ENCODE measurements at places on chromosomes 6 and 20.

DNA sequence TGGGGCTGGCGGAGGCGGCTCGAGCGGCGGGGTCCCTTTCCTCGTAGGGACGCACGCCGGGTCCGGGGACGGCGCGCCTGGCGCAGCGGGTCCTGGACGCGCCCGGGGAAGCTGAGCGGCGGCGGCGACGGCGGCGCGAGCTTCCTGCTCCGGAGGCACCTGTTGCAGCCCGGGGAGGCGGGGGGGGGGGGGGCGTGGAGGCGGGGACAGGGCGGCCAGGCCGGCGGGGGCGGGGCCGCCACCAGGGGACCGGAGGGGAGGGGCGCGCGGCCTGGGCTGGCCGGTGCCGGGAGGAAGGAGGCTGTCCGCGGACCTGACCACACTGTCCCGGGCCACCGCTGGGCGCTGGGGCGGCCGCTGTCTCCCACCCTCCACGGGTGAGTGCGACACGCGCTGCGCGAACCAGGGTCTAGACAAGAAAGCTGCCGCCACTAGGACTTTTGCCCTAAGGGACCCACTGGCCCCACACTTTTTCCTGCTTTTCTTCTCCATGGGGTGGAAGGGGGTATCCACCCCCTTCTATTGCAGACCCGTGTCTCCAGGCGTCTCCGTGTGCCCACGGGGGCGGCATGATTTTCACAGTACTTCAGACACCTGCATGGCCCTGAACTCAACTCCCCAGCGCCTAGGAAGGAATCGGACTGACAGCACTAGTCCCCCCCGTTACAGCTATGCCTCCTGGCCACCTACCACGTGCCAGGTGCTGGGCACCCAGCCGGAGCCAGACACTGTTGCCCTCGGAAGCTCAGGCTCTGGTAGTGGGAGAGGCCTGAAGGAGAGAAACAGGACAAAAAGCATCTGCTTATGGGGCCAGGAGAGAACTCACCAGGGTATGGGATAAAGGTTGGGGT lies at the start of gene NFATC2:
Gene NFATC2, minus strand, starts transcription at position 149 of the 851 bp plus-strand sequence. CDS start 220 bp downstream, outside the sequence.
- DNase-seq, result no peak

- DNase-seq, result no peak
Observed at GRCh38 chr6:162203287-162203686, 524.3 kb downstream of the PRKN start.

- no peak for DNase-seq
Observed at GRCh38 chr6:12748411-12748810, 31.8 kb downstream of the PHACTR1 start.

DNA sequence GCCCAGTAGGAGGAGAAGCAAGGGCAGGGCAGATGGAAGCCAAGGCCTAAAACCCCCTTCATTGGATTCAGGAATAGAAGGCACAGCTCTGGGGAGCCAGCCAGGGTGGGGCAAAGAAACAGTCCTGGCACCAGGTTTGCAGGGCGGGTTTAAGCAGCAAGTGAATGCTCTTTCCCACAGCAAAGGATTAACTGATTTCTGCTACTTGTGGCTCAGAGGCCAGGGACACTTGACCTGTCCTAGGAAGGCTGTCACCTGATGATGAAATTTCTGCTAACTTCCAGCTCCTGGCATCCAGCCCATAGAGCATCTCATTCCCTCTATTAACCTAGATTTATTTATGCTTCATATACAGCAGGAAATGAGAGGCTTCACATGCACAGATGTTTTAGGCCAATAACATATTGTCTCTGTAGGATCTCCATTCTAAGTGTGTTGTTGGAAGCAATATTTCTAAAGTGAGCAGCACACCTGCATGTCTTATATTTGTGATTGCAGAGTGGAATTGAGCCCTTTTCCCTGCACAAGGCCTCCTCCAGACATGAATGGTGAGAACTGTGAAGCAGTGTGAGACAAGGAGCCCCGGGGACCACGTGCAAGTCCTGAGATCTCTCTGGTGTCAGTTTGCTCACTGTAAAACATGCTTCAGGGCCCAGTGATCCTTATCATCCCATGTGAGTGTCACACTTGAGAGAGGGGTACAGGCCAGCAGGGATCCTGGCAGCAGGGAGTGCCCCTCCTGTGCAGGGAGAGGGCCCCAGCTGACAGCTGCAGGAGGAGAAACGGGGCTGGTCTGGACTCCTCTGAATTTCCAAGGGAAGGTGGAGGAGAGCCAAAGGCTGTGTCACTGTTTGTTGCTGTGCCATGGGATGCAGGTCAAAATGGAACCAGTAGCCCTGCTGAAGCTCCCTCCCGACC lies 41.1 kb upstream of the CST5 start:
- DNase-seq, result peak; percentile 90

- no peak for DNase-seq
Observed at GRCh38 chr6:44247338-44248302, 719 bp downstream of the HSP90AB1 start.

- no peak for DNase-seq
Observed at GRCh38 chr6:156598071-156598854, 178.9 kb upstream of the ARID1B start.

- no peak for DNase-seq
Observed at GRCh38 chr6:70531133-70531532, 35.6 kb upstream of the SDHAF4 start.

DNA sequence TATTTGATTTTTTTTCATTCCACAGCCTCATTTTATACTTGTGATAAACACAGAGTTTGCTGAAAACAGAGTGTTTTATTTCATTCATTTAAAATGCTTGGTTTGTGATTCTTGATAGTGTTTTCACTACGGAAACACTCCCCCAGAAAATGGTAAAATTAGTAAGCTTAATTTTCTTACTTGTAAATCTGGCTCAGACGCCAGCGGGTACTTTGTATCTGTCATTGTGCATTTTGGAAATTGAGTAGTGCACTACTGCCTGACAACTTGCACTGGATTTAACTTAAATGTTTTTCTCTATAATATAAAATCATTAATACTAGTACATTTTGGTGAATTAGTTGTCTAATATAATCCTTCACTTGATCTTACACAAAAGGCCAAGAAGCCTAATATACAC lies 37.0 kb upstream of the HINT3 start:
- DNase-seq, result no peak

DNA sequence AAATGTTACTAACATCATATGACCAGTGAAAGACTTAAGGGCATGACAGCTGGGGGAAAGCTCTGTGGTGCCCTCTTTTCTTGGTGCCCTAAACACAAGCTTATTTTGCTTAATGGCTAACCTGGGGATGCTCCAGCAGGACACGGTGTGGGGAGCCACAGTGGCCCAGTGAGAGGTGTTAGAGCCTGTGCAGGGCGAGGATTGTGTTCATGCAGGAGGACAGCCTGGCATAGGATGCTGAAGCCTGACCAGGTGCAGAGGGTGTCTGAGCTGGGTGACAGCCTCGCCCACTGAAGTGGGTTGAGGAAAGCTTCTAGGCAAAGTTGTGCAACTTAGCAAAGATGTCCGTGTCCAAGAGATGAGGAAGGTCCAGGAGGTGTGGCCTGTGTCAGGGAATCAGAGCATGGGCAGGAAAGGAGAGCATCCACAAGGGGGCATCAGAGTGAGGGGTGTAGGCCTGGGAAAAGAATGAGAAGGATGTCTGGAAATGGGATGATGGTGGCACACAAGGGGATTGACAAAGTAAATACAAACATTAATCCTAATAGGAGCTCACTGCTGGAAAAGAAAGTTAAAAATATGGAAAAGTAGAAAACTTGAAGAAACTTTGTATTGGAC lies 33.9 kb downstream of the SLC17A4 start:
- no peak for DNase-seq

DNA sequence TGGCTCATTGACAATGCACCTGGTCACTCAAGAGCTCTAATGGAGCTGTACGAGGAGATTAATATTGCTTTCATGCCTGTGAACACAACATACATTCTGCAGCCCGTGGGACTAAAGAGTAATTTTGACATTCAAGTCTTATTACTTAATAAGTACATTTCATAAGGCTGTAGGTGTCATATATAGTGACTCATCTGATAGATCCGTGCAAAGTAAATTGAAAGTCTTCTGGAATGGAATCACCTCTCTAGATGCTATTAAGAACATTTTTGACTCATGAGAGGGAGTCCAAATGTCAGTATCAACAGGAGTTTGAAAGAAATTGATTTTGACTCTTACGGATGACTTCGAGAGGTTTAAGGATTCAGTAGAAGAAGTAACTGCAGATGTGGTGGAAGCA lies 267.9 kb downstream of the CLVS2 start:
- DNase-seq, result no peak

DNA sequence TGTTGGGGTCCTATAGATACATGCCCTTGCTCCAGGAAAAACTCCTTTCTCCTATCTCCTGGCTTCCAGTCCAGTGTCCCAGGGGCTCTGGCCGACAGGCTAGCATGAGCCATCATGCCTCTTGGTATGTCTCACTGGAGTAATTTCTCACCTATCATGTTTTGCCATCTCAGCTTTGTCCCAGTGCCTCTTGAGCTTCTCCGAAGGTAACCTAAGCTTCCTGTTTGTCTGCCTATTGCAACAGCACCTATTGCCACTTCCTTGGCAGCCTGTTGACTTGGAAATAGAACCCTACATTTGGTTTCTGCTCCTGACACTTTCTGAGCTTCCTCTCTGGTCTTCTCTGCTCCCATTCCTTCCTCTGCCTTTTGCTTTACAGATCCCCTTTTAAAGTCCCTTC lies 197.7 kb downstream of the KCNQ5 start:
- DNase-seq, result no peak

DNA sequence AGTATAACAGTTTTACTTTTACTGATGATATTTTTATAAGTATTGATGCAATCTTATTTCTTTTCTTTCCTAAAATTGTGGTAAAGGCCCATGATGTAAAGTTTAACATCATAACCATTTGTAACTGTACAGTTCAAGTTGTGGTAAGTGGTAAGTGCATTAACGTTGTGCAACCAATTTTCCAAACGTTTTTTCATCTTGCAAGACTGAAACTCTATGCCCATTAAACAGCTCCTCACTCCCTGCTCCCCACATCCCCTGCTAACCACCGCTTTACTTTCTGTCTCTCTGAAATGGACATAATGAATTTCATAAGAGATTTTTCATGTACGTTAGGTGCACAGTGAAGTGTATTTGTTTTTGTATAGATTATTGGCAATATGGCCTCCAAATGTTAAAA lies 106.0 kb downstream of the PACRG start:
- no peak for DNase-seq

DNA sequence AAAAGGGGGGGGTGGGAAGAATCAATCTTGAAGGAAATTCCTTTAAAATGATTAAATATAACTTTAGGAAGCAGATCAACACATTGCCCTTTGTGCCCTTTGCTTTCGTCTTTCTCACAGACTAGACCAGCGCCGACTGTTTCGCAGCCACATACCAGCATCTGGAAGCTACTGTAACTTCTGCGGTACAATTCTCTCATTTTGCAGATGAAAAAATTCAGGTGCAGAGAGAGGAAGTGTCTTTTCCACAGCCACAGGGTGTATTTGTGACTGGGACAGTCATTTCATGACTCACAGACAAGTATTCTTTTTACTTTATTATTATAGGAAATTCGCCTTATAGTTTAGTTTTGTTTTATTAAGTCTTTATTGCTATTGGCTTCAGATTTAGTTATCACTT lies 84.2 kb downstream of the UST start:
- no peak for DNase-seq

DNA sequence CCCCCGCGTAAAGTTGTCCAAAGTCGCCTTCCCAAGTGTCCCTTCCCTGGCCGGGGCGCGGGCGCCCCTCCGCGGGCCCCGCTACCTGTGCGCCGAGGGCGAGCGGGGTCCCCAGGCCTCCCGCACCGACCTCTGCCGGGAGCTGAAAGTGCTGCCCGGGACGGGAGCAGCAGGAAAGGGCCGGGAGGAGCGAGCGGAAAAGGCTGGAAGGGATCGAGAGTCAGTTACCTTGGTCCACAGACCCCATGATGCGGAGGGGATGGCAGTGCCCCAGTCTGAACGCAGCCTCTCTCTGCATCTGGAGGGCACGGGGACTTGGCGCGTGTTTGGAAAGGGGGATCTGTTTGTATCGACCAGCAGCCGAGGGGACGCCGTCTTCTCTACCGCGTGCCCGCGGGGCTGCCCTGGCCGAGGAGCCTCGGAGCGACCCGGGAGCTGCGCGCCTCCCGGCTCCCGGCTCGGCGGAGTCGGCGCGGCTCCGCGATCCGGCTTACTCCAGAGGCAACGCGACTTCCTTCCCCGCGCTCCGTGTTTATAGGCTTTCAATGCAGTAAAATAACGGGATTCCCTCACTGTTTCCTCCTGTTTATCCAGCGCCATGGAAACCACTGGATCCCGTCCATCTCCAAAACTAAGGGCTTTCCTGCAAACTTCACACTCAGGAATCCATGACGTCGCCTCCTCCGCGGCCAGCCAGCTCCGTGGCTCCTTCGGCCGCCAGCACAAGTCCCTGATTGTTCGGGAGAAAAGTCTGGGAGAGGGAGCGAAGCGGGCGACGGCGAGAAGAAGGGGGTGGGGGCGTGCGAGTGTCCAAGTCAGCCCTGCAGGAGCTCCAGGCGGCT lies 20.0 kb upstream of the NFATC2 start:
- no peak for DNase-seq

DNA sequence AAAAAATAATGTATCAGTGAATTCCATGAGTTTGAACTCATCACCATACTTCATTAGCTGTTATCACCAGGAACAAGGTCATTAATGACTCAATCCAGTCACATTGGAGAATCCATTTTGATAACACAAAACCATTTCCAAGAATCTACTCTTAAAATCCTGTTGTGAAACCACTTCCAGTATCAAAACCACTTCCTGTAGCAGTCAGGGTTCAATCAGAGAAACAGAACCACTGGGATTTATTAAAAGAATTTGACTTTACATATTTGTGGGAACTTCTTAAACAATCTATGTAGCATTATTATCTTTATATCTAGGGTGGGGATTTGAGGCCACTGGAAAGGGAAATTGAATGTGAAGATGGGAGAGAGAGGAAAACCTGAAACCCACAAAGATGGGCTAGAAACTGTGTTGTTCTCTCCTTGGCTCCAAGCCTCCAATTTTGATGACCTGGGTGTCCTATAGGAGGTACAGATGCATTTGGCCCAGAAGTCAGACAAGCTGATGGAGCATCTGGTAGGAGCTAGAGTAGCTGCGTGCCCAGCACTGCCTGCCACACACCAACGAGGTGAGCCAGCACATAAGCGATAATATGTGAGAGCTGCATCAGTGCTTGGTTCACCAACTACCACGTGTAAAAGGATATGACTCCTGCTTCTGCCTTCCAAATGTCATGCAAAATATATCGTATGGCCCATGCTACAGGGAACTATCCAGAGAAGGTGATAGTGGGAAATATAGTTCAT lies 117.0 kb downstream of the TMEM200A start:
- no peak for DNase-seq

GRCh38 chr6:153942361-153942760 lies 96.7 kb upstream of the OPRM1 start:
- DNase-seq, result no peak

- no peak for DNase-seq
Observed at GRCh38 chr6:77034161-77034560, 429.1 kb downstream of the HTR1B start.

- DNase-seq, result no peak
Observed at GRCh38 chr6:113464536-113464935, 392.6 kb upstream of the MARCKS start.

GRCh38 chr20:63314015-63314471 lies 21.1 kb downstream of the COL20A1 start:
- DNase-seq, result no peak

- no peak for DNase-seq
Observed at GRCh38 chr20:63471717-63471980, 806 bp downstream of the KCNQ2 start.

Data from NCI-H524 treated with DMSO at 0.1 percent for 48 hours (cell line).